Lung microvascular endothelial cell (primary cell): ENCODE measurements at places on chromosomes 5 and 9.

GRCh38 chr5:37915097-37915736 lies 75.4 kb upstream of the GDNF start:
- DNase-seq, result no peak

GRCh38 chr5:93585767-93586385 lies 2.9 kb downstream of the NR2F1 start:
- DNase-seq, result peak; percentile 50

DNA sequence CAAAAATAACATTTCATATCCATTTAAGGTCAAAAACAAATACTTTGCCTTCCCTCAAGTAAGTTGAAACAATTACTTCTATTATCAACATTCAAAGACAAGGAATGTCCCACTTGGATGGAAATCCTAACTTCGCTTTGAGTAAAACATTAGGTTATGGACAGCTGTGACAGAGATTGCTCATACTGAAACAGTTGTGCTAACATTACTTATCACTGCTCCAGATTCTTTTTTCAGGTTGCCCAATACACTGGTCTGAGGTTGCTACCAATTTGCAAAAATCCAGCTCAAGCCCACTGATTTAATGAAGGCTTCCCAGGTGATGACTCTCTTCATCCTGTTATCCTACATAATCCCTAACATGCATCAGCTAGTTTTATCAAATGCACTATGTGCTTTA lies 98.3 kb downstream of the UBAP2 start:
- DNase-seq, result no peak

DNA sequence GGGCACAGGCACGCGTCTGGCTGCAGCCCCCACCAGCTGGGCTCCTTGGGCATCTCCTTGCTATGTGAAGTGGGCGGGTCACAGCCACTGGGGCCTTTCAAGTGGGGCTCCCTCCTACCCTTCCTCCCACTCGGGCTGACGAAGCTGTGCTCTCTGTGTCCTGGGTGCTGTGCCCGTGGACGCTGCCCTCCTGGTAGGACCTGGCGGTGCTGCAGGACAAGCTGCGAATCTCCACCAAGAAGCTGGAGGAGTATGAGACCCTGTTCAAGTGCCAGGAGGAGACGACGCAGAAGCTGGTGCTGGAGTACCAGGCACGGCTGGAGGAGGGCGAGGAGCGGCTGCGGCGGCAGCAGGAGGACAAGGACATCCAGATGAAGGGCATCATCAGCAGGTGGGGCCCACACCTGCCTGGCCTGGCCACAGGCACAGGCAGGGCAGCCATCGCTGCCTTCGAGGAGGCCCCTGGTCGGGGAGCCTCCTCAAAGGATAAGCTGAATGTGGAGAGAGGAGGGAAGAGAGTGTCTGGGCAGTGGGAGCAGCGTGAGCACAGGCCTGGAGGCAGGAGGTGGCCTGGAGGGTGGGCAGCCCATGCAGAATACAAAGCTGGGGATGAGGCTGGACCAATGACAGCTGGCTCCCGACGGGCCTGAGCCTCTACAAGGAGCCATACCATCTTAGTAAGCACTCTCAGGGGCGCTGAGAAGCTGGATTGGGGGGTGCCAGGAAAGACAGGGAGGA lies 124.7 kb downstream of the DAB2IP start:
- DNase-seq, result no peak

GRCh38 chr5:75694781-75695180 lies 22.5 kb downstream of the POC5 start:
- DNase-seq, result no peak

DNA sequence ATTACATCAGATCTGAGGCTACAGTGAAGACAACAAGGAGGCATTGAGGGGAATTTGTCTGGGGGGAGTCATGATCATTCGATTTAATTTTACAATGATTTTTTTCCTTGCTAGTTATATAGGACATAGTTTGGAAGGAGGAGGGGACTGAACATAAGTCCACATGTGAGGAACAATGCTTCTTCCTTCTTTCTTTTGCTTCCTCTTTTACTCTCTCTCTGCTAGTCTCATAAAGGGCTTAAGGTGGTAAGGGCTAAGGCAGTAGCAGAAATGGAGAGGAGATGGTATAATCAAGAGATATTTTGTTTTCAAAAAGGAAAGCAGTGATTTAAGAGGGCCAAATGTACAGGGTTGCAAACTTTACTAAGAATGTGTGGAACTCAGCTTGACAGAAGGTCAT lies 64.3 kb downstream of the GRIN3A start:
- DNase-seq, result no peak

GRCh38 chr5:42230839-42231238 lies 192.4 kb upstream of the GHR start:
- DNase-seq, result no peak

- DNase-seq, result no peak
Measured at GRCh38 chr5:172775326-172776234, 4.6 kb upstream of the DUSP1 start.

- DNase-seq, result no peak
Measured at GRCh38 chr9:93288891-93289883, 105.2 kb downstream of the WNK2 start.

- DNase-seq, result no peak
Measured at GRCh38 chr5:110001648-110002047, 311.9 kb downstream of the MAN2A1 start.

GRCh38 chr5:141388661-141389060 lies 1.2 kb downstream of the PCDHGB4 start:
- no peak for DNase-seq

DNA sequence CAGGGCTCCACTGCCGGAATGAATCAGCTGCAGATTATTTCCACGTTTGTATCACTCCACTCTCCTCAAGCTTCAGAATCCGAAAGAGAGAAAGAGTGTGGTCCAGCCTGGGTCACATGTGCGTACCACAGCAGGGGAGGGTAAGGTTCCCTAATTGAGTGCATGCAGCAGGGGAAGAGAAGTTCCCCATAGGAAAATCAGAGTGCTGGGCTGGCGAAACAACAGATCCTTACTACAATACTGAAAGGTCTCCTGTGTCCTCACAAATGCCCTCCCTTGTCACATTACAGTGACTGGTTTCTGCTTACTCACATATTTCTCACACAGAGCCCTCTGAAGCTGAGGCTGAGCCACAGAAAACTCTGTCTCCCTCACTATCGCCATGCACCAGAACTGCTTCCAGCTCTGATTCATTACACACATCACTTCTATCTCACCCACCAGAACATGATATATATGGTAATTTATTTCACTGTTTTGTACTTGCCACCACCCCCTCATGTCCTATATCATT lies 532.2 kb upstream of the TUSC1 start:
- DNase-seq, result no peak

DNA sequence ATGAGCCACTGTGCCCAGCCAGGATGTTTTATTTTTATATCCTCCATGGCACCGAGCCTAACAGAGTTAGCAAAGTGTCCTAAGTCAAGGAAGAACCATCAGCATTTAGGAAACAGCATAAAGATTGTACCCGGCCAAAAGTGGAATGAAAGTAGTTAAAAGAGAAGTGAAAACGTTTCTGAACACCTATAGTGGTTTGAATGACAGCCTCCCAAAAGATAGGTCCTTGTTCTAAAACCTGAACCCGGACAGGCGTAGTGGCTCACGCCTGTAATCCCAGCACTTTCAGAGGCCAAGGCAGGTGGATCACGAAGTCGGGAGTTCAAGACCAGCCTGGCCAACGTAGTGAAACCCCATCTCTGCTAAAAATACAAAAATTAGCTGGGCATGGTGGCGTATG lies 37.4 kb downstream of the ZFAND5 start:
- no peak for DNase-seq
